ENCODE measurements at places on chromosomes 12 and 14.

GRCh38 chr12:14611640-14612203 lies 44.0 kb upstream of the PLBD1 start:
- DNase-seq, result no peak

DNA sequence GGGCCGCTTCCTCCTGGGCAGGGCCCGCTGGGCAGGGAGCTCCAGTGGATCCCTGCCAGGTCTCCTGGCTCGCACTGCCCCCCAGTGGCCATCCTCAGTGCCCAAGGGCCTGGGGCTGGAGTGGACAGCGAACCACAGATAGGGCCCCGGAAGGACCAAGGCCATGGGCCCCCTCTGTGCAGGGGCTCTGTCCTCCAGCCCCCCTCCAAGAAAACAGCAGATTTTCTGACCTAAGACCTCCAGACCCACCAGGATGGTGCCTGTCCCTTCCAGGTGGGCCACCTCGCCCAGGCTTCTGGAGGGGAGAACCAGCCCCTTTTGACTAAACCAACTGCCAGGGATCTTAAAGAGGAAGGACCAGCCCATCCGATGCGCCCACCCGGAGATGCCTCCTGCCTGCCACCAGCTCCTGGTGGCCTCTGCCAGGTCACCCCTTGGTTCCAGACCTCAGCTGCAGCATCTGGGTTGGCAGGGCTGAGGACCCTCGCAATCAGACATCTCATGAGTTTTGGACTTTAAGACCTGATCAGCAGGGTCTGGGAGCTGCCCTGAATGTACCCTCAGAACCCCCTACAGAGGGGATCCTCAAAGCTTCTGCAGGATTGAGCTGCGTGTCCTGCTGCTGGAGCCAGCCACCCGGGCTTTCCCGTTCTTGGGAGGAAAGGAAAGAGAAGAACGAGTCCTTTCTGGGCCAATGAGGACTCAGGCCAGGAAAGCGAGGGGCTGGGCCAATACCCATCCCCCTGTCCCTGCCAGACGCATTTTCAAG lies 325.8 kb upstream of the DIO3 start:
- no peak for DNase-seq

DNA sequence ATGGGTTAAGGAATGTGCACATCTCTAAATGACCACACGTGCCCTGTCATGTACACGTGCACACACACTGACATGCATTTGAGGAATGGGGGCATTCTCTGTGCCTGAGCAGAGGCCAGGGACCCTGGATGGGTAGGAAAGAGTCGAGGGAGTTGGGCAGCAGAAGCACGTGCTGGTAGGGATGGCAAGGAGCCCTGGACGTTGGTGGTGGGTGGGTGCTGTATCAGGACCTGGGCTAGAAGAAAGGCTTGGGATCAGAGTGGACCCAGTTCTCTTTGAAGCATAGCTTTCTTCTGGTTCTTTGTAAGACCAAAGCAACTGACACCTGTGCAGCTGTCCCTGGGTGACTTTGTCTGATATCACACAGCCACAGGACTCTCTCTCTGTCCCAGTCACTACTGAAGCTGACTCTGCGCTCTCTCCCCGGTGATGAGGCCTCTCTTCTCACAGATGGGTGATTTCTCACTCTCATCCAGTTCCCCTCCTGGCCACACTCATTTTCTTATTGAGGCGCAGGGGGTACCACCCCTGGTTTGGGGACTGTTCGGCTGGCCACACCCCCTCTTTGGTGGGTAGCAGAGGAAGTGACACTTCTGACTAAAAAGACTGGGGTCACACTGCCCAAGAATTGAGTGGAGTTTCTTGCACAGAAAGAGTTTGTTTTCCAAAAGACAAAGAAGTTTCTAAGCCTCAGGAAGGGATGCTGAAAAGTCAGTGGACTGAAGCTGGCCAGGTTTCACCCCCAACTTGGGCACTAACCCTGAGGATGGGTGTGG lies 171.7 kb upstream of the RTL1 start:
- DNase-seq, result no peak

GRCh38 chr14:74593241-74593953 lies 18.6 kb downstream of the LTBP2 start:
- no peak for DNase-seq

DNA sequence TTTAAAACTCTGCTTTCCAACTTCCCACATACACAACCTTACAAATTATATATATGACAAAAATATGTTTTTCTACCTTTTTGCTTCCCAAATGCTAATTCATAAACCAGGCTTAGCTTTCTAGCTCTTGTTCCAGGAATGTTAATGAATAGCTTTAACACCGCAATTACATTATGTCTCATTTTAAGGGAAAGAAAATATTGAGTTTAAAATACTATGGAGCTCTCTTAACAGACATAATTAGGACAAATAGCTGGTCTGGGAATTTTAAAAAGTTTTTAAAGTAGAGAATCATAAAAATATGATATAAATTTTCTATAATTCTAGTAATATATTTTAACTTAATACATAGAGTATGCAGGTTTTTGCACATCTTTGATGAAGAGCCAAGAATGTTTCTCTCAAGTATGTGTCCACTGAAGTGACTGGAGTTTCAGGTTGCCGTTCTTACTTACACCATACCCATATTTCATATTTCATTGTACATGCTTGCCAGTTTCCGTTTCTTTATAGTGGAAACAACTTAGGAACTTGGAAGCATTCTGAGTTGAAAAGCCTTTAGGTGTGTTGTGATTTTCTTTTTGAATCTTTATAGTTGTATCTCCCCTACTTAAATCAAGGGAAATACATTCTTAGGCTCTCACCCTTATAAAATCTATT lies 90.6 kb upstream of the SLCO1C1 start:
- DNase-seq, result no peak
